ENCODE measurements at places on chromosomes 11 and 22. TPM values are rescaled to one million over a fixed set of nuclear protein-coding genes. Genes with fewer than 3 reads are reported as not detected.

FAM180B gene
- not detected for total RNA-seq

TENM4 gene
- total RNA-seq = 9.0 TPM

CELSR1 gene
- 0.56 TPM for total RNA-seq

CALCA gene
- not detected for total RNA-seq

LAYN gene
- 92.5 TPM for total RNA-seq

TPBGL gene
- total RNA-seq = not detected

CRYBB2 gene
- not detected for total RNA-seq

SCN2B gene
- under 0.01 TPM for total RNA-seq

KREMEN1 gene
- total RNA-seq = 2.5 TPM

NCR3LG1 gene
- 3.9 TPM for total RNA-seq

SLC25A18 gene
- total RNA-seq = not detected

OR2AG2 gene
- 0.28 TPM for total RNA-seq

CSF2RB gene
- not detected for total RNA-seq

PLAAT5 gene
- not detected for total RNA-seq

DDX25 gene
- not detected for total RNA-seq

OR10D3 gene
- not detected for total RNA-seq

OR2AG1 gene
- not detected for total RNA-seq

TMEM258 gene
- total RNA-seq = 70.0 TPM

TRIM49 gene
- not detected for total RNA-seq

ENTHD1 gene
- total RNA-seq = not detected

DEFB131B gene
- total RNA-seq = not detected
